ENCODE measurements at places on chromosomes 4 and X.

GRCh38 chr4:153520227-153520626 lies 54.1 kb downstream of the TMEM131L start:
- no peak for DNase-seq

GRCh38 chr4:76584241-76585152 lies 149.5 kb downstream of the SHROOM3 start:
- no peak for DNase-seq

GRCh38 chr4:22019676-22020075 lies 71.1 kb upstream of the KCNIP4 start:
- no peak for DNase-seq

DNA sequence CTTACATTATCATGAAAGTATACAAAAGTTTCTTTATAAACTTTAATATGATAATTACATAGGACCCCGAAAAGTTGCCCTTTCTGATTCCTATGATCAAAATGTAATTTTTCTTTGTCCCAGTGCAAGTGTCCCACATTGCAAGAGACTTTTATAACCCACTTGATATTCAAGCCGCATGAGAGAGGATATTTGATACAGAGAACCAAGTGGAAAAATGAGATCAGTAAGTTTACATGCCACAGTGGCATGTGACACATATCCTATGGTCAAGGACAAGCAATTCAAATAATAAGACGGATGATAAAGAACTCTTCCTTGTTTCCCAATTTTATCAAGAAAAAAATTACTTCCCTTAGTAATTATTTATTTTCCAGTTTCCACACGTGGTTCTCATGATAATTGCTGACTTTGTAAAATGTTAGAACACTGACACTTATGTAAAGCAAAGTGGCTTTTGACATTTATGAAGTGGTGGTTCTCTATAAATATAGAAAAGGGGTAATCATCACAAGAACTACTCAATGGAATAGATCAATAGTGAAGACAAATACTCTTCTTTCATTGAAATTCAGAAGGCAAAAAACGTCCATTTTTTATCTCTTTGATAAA lies 273.7 kb upstream of the NOCT start:
- no peak for DNase-seq

- DNase-seq = no peak
These were observed 11.3 kb downstream of the PPP2R3B start for GRCh38 chrX:375181-376036.

- DNase-seq = no peak
These were observed 4.3 kb downstream of the GPR34 start for GRCh38 chrX:41693024-41693423.
